ENCODE measurements at places on chromosomes 4 and X.

GRCh38 chr4:144463896-144464295 is 182.1 kb upstream of the HHIP start:
- DNase-seq: no peak

DNA sequence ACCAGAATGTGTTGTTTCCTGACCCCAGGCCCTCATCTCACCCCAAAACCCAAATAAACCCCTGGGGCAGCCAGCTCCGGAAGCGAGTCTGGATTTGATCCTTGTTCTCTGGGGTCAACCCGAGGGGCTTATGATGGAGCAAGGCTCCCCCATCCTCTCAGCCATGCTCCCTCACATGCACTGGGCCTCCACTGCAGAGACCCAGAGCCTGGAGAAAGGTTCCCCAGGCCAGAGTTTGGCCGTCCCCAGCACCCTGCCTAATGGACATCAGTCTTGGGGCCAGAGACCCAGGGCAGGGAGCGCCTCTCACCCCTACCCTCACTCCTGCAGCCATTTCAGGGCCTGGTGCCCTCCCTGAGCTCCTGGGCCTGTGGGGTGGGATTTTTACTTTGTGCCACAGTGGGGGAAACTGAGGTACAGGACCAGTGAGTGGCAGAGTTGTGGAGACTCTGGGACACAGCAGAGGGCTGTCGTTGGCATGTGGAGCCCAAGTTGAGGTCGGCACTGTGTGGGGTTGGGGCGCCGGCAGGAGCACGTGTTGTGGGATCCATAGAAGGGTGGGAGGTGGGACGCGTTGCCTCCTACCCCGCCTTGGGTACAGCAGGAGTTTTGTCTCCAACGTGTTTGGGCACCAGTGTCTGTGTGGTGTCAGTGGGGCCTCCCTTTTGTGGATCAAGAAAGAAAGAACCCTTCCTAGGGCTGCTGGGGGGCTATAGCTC is 3.6 kb downstream of the FGFR3 start:
- no peak for DNase-seq

DNA sequence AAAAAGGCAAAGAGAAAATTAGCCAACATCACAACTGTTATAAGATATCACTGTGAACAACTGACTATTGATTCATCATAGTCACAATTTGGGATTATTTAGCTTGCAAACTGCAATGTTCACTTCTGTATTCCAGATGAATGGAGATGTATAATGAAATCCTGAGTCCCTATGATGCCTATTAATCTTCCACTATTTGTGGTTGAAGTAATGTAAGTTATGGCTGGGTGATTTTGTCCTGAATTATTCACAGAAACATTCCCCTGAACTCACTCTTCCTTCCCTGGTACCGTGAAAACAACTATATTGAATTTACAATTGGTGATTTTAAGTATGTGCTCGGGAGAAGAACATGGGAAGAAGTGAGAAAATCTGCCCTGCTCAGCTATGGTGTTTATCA is 50.8 kb upstream of the NPFFR2 start:
- DNase-seq: no peak

DNA sequence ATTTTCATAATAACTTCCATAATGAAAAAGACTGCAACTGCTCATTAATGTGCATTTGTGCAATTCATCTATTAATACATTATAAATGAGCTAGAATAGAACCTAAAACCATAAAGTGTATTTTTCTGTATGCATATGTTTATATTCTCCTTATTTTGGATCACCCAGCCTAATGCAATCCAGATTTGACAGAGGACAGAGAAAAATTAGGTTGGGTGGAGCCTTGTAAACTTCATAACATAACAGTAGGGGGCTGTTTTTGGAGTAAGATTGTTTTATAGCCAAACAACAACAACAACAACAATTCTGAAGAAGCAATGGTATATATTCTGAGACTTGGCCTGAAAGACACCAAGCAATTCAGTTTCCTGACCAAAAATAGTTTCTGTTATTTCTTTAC is 615.3 kb upstream of the SLIT2 start:
- DNase-seq: no peak

GRCh38 chr4:120843849-120844527 is 78.5 kb downstream of the PRDM5 start:
- DNase-seq: peak; percentile 17

All from RPMI8226 (cell line).